Amygdala (tissue), 56 donors: ENCODE measurements at places on chromosomes 3 and 15.

DNA sequence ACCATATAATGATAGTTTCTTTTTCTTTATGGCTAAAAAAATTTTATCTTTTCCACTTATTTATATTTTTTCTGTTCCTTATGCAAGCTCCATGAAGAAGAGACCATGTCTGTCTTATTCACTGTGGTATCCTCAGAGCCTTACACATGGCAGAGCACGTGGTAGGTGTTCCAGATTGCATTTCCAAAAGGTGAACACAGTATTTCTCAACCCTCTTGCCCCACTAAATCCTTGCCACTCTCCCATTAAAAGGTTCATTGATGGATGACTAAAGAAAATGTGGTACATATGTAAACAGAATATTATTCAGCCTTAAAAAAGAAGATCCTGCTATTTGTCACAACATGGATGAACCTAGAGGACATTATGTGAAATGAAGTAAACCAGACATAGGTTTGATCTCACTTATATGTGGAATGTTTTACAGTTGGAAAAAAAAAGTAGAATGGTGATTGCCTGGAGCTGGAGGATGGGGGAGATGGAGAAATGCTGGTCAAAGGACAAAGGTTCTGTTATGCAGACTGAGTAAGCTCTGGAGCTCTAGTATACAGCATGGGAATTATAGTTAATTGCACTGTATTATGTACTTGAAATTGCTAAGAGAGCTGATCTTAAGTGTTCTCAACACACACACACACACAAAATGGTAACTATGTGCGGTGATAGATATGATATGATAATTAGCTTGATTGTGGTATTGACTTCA is 266.7 kb downstream of the CNTN3 start:
- no peak for DNase-seq

DNA sequence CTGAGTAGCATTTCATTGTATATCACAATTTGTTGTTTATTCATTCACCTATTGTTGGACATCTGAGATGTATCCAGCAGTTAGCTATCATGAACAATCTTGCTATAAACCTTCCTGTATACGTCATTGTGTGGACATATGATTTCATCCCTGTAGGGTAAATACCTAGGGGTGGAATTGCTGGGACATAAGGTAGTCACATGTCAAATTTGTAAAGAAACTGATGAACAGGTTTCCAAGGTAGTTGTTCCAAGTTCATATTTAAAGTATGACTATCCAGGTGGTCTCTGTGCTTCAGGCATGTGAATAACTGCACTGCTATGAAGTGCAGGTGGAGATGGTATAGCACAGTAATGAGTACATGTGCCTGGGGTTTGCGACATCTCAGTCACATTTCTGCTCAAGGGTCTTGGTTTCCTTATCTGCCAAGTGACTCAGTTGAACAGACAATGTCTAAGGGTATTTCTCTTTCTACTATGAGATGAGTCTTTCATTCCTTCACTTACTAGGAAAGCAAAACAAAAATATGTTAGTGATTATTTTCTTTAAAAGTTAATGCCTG is 229.0 kb upstream of the HES1 start:
- no peak for DNase-seq

DNA sequence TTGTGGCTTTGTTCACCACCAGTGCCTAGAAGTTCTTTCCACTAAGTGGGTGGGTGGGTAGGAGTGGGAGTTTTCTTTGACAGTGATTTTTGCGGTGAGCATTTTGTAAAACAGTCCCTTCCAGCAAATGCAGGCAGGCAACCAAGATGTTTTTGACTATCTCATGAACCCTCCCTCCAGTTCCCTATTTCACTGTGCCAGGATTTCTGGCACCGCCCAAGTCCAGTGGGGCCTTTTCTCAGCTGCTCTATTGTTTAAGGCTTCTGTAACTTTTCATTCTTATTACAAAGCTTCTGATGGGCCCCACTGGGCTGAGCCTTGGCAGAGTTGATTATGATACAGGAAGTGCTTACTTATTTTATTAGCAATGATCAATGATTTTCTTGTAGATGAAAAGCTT is 236.0 kb downstream of the EDEM1 start:
- no peak for DNase-seq

DNA sequence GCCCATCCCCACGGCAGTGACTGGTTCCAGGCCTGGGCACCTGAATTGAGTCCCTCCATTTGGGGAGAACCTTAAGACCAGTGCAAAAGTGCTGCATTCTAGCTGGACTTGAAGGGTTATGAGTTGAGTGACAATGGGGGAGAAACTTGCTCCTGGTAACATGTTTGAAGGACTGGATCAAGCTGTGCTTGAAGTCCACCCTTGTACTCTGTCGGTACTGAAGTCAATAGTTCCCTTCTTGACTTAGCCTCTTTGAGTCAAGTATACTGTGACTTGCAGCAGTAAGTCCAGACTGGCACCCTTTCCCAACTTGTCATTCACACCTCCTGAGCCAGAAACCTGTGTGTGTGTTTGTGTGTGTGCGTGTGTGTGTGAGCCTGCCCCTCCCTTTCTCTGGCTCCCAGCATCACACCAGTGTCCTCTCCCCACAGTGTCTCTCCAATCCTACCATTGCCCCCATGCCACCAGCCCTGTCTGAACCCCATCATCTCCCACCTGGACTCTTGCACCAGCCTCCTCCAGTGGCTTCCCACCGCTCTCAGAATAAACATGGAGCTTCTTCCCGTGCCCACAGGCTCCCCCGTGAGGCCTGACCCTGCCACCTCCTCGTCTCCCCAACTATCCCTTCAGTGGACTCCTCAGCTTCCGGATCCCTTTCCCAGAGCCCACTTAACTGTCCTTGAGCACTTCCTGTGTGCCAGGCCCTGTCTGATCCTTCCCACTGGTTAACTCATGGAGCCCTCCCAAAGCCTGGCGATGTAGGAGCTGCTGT is 10.2 kb upstream of the FBLN2 start:
- DNase-seq = no peak

GRCh38 chr3:82462977-82463376 is 701.5 kb upstream of the GBE1 start:
- no peak for DNase-seq

DNA sequence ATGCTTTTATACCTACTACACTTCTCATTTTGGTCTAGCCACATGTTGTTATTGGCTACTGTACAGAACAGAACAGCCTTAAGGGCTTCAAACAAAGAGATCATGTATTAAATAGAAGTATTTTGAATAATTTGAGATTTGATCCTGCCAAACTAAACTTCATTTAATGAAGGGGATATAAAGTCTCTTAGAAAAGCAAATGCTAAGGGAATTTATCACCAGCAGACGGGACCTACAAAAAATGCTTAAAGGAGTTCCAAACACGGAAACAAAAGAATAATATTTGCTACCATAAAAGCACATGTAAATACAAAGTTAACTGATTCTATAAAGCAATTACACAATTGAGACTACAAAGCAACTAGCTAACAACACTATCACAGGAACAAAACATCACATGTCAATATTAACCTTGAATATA is 23.6 kb upstream of the FMN1 start:
- no peak for DNase-seq

- DNase-seq = peak; percentile 8
These were observed 55.4 kb downstream of the RASGRF1 start for GRCh38 chr15:79035111-79035601.

- no peak for DNase-seq
These were observed 44.2 kb upstream of the TIPARP start for GRCh38 chr3:156630081-156630772.
